Fibroblast of mammary gland (primary cell): ENCODE measurements at places on chromosomes 1 and 21.

DNA sequence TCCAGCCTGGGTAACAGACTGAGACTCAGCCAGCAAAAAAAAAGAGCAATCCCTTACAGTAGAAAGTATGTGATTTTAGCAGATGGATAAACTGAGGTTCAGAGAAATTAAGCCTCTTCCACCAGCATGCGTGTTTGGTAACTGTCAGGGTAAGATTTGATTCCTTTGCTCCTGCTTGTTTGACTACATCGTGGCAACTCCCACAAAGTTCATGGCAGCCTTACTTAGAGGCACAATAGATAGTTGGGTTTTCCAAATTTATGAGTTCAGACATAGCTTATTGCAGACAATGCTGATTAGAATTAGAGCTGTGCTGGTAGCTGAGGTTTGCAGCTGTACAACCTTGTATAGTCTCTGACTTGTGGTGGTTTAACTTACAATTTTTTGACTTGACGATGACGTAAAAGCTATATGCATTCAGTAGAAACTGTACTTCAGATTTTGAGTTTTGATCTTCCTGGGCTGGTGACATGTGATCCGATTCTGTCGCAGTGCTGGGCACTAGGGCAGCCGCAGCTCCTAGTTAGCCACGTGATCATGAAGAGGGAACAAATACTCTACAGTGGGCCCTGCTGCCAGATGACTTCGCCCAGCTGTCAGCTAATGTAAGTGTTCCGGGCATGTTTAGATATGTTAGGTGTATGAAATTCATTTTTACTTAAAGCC is 167.8 kb downstream of the DHRS3 start:
- no peak for DNase-seq

GRCh38 chr1:201335174-201335870 is 42.2 kb downstream of the TNNT2 start:
- no peak for DNase-seq

GRCh38 chr1:32919811-32920733 is 18.9 kb upstream of the TMEM54 start:
- DNase-seq, result peak; percentile 59

- DNase-seq, result no peak
Observed at GRCh38 chr1:245234217-245235081, 79.7 kb downstream of the KIF26B start.

DNA sequence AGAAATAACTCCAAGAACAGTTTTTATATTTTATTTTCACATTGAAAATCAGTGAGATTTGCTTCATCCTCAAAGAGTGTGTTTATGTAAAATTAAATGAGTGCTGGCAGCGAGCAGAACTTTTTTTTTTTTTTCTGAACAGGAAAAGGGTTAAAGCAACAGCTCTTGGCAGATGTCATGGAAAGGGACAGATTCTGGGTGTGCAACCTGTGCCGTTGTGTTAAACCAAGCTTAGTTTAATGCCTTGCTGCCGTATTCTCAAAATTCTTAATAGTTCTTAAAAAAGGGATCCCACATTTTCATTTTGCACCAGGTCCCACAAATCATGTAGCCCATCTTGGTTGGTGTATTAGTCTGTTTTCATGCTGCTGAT is 227.4 kb upstream of the VAMP3 start:
- DNase-seq, result no peak

DNA sequence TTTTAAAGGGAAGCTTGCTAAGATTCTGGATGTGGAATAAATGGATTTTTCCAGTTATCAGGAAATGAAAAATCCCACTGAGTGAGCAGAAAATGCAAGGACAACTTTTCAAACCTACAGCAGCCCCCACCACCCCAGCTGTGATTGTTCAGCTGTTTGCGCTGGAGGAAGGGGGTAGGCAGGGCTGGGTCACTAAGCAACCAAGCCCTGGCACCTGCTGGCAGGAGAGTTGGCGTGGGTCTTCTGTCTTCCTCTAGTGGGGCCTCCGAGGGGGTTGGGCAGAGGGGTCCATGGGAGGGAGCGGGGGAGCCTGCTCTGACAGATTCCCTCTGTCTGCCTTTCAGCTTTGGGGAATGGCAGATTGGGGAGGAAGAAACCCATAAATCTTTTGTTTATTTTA is 45.3 kb downstream of the EIF2D start:
- no peak for DNase-seq

GRCh38 chr1:209809611-209810010 is 3.7 kb upstream of the IRF6 start:
- DNase-seq, result no peak

DNA sequence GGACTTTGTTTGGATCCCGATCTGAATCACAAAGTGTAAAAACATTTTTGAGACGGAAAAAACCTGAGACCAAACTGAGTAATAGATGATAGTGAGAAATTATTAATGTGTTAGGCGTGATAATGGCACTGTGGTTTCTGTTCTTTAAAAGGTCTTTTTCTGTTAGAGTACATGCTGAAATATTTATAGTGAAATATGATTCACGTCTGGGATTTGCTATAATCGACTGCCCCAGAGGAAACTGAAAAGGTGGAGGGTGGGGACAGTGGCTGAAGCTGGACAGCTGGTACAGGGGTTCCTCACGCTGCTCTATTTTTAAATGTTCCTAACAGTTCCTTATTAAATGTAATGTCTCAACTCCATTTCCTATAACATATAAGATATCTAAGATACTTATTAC is 11.2 kb downstream of the URB1 start:
- no peak for DNase-seq

DNA sequence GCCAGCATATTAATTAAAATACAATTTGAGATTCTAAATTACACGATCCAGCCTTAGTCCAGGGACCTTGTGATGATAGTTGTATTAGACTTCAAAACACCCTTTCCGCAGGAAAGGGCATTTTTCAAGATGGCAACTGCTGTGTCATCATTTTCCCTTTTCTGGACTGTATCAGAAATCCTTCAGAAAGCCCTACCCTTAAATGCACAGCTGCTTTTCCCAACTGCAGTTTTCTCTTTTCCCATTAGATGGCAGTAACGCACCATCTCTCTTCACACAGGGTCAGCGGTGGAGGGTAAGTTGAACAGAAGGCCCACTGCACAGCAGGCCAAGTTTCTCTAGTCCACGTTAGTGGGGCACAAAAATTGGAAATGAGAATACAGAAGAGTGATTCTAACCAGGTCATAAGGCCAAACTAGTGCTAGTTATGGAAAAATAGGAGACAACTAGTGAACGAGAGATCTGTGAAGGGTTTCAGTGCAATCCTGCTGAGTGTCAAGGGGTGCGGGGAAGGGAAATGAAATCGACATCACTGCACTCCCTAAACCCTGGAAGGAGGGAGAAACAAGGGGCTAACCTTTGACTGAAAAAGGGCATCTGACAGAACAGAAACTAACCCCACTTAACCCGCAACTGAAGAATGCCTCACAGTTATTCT is 22.1 kb upstream of the TDRD10 start:
- DNase-seq, result peak; percentile 84
